ENCODE measurements at places on chromosomes 6 and 20.

GRCh38 chr6:4356899-4357659 lies 221.7 kb upstream of the ECI2 start:
- DNase-seq: no peak

DNA sequence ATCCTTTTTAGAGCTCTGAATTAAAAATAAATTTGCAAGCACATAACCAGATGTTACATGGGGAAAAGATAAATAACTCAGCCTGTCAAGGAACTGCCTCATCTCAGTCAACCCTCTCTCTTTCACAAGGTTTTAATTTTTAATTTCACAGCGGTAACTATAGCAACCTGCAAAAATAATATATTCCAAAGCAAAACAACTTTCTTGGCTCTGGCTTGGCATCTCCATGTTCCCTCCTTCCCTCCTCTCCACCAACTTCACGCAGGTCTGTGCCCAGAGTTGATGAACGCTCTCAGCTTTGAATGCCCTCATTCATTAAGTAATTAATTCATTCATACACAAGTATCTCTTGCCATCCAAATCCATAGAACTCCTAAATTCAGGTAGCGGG lies 32.5 kb upstream of the SIRPA start:
- DNase-seq: no peak

DNA sequence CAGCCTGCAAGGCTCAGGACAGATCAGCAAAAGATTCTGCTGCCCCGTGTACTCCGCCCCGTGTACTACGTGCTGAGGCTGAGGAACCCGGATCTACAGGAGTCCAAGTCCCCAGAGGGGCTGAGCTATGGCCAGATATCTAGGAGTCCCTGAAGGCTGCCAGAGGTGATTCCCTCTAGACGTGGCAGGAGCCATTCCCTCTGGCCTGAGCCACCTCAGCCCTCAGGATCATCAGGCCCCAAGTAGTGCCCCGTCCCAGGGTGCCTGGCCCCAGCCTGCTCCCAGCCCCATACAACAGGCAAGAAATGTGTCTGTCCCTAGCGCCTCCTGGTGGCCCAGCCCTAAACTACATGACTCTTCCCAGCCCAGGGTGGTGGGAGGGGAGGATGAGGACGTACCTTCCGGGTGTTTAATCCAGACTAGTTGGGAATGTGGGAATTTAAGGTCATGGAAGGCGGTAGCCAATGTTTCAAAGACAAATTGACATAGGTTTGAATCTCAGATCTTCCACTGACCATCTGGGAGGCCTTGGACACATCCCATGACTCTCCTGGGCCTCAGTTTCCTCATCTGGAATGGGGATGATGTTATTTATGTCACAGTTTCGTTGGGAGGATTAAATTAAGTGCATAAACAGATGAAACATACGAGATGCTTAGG lies 49.4 kb upstream of the PTPN1 start:
- DNase-seq: peak; percentile 95

- DNase-seq: no peak
Observed at GRCh38 chr20:43238833-43239232, 49.1 kb upstream of the PTPRT start.

DNA sequence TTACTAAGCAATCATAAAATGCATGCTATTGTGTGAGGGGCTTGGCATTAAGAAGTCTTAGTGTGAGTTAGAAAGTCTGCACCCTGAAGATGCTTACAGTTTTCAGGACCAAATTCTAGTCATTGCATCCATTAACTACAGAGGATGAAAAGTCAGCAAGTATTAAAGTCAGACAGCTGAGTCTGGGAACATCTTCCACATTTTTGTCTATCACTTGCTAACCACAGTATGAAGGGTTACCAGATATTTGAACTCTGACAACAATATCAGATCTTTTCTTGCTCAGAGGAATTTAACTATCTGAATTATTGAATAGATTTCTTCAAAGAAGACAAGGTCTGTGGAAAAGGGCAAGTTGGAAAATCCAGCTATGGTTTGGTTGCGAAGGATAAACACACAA lies 264.4 kb downstream of the BTBD9 start:
- no peak for DNase-seq

DNA sequence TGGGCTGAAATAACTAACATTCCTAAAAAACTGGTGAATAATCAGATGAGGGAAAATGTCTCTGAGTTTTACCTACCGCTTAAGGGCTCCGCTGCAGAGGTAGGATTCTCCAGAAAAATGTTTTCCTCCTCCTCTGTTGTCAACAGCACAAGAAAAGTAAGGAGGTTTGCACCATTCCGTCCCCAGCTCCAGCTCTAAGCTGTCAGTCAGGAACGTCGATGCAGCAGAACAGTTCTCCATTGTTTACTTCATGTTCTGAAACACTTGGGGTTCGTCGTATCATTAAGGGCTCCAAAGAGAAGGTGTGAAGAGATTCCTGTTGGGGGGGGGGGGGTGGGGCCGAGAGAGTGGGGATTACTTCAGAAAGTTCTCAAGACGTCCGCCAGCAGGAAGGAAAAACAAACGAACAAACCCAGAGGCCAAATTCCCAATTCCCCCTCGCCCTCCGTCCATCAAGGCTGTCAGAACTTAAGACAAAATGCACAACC lies 734 bp downstream of the MMS22L start:
- DNase-seq: no peak

- DNase-seq: no peak
Observed at GRCh38 chr6:164130151-164130550, 715.6 kb downstream of the QKI start.

GRCh38 chr6:18562726-18563125 lies 175.6 kb downstream of the RNF144B start:
- DNase-seq: no peak

DNA sequence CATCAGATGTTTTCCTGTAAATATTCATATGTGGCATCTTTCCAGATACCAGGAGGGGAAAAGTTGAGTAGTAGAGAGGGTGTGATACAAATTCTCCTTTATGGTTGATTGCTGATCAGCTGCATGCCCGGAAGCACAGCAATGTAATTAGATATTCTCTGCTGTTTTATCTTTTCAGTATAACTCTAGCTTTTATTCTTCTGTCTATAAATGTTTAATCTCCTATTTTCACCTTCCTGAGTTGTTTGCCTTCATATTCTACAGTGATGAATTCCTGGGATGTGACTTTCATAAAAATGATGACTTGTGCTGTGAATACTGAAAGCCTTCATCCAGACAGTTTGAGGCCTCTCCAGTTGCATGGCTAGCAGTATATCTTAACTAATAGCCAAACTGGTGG lies 53.7 kb downstream of the SH3BGRL2 start:
- DNase-seq: no peak

All from tibial artery (tissue), 4 donors.